ENCODE measurements at places on chromosomes 2 and 18.

GRCh38 chr2:130353291-130354138, 2.3 kb upstream of the PTPN18 start:
- no peak for DNase-seq

GRCh38 chr2:101698844-101699754, 1.6 kb downstream of the MAP4K4 start:
- no peak for DNase-seq

DNA sequence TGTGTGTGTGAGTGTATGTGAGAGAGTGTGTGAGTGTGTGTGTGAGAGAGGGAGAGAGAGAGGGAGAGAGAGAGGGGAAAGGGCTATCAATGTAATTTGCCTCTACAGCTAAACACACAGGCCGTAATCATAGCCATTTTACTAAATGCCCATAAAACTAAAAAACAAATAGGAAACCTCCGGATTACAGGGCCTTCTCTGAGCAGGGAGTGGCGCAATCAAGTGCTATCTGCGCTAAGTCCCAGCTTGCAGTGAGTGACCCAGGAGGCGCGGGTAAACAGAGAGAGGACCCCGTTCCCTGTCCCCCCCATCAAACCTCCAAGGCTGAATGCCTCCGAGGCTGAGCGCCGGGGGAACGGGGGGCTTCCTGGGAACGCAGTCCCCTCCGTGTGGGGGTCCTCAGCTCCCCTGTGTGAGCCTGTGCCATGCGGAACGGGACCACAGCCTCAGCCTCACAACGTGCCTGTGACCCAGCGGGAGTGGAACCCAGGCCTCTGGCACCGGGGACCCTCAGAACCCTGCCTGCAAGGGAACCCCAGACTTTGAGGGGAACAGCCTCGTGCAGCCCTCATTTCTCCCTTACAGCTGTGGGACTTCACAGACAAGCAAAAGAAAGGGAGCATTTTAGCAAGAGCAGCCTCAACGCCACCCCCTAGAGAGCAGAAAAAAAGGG, 54.7 kb upstream of the ID2 start:
- no peak for DNase-seq

GRCh38 chr2:7525746-7526145, 608.5 kb downstream of the RNF144A start:
- DNase-seq: no peak

- DNase-seq: no peak
Measured at GRCh38 chr2:132279930-132280615, 118.3 kb upstream of the ANKRD30BL start.

- DNase-seq: no peak
Measured at GRCh38 chr18:56977771-56978170, 169.1 kb upstream of the BOD1L2 start.

DNA sequence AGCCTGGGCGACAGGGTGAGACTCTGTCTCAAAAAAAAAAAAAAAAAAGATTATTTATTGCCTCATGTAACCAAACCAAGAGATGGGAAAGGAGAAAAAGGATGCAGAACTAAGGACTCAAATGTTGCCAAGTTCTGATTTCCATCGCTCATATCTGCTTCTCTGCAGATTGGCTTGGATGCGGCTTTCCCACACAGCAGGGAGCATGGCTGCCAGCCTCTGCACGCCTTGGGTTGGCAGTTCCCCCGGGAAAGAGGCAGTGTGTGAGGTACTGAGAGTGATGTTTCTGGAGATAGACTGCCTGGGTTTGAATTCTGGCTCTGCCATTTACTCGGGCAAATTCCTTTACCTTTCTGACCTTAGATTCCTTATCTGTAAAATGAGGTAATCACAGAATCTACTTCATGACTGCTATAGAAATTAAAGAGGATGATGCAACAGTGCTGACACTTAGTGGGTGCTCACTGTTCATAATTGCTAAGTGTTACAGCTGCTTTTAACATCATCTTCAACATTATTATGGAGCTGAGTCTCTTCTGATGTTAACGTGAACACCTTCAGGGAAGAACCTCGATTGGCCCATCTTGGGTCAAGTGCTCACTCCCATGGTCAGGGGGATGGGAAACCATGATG, 68.8 kb downstream of the ACAA2 start:
- no peak for DNase-seq

- DNase-seq: no peak
Measured at GRCh38 chr18:22541232-22541631, 123.5 kb upstream of the CTAGE1 start.

DNA sequence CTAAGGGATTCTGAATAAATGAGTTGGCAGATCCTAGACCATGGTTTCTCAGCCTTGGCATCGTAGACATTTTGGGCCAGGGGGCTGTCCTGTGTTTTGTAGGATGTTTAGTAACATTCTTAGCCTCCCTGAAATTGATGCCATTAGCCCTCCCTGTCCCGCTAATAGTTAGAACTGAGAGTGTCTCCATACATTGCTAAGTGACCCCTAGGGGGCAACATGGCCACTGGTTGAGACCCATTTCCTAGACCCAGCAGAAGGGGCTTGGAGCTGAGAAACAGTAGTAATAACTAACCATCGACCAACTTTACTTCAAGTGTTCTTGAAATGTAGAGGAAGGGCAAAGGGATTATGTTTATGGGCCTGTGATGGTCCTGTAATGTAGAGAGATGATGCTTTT, 40.8 kb downstream of the KCMF1 start:
- no peak for DNase-seq

DNA sequence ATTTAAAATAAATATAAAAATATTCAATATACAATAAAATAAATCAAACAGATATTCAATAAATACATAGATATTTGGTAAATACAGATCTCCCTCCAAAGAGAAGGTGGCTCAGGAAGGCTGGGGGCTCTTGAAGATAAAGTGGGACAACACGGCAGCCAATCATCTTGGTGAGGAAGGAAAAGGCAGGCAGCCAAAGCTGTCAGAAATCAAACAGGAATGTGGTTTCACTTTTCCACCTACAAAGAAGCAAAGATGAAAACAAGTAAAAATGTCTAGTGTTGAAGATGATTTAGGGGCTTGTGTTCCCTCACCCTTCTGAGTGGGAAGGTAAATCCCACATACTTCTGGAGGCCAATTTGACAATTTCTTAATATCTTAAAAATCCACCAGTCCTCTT, 85.7 kb downstream of the B3GNT2 start:
- no peak for DNase-seq

- no peak for DNase-seq
Measured at GRCh38 chr2:181058378-181059269, 78.2 kb downstream of the UBE2E3 start.

DNA sequence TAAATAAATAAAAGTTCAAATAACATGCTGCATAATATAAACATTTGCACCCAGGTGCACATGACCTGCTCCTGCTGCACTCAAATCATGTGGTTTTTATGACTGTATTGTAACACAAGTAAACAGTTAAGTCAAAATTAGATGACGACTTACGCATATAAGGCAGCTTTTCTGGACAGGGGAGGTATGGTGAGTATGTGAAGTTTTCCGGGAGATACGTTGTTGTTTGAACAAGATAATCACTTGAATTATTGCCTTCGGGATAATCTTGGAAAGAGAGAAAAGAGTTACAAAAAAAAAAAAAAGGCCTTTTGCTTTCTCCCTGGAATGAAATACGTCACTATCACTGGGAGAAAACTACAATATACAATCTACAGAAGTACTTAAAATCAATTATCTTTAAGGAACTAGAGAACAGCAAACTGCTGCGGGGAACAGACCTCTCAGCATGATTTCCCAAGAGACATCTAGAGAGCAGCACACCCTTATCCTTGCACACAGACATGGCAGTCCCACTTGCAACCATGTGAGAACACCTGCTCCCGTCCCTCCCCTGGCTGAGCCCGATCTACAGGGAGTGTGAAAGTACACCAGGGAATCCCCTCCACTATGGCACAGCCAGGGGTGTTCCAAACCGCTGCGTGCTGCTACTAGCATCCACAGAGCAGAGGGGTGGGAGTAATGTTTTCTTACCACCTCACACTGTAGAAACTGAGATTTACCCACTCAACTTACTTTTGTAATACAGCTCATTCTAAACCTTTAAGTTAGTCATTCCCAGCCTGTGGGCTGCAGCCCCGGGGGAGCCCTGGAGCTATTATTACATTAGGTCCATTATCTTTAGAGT, 26.3 kb downstream of the B4GALT6 start:
- DNase-seq: no peak

DNA sequence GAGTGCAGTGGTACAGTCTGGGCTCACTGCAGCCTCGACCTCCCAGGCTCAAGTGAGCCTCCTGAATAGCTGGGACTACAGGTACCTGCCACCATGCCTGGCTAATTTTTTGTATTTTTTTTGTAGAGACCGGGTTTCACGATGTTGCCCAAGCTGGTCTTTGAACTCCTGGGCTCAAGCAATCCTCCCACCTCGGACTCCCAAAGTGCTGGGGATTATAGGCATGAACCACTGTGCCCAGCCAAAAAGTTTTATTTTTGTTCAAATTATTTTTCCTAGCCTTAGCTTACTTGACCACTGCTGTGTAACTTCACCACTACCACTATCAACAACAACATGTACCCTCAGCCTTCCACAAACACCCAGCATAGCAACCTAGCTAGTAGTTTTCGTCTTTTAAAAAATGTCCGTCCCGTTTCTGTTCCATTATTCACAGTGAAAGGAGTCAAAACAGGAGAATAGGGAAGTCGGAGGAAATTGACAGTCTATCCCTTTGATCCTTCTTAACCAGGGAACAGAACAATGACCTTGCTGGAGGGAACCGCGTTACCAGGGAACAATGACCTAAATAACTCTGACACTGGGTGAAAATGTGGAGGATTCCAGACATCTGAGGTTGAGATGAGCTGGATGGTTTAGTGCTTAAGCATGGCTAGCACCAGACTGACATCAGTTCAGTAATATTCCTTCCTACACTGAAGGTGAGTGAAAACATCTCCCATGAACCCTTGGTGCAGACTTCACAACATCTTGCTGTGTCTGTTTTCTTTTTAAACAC, 69.2 kb upstream of the ARL4C start:
- no peak for DNase-seq

DNA sequence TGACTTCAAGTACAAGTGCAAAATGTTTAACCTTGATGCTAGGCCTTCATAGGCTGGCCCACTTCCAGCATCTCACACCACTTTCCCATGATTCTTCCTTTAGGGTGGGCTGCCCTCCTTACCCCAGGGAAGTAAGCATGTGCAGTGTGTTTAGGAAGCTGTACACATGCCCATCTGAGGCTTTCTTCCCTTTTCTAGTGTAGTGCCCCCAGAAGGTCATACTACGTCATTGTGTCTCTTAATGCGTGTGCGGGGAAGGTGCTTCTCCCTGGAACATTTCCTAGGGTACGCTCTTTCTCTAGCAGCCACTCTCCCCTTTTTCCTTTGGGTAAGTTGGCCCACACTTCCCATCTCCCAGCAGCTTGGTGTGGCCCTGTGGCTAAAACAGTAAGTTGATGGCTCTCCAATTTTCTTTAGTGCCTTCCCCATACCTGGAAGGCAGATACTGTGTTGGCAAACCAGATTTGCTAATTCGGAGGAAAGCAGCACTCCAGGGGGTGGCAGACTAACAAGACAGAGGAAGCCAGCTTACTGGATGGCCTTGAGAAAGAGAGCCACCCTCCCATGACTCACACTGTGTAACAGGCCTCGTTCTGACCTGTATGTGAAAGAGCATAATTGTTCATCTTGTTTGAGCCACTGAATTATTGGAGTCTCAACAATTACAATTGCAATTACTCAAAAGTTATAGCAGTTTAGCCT, 1.1 kb upstream of the SULT6B1 start:
- DNase-seq: no peak

GRCh38 chr2:222732489-222733178, 61.2 kb downstream of the MOGAT1 start:
- DNase-seq: no peak

DNA sequence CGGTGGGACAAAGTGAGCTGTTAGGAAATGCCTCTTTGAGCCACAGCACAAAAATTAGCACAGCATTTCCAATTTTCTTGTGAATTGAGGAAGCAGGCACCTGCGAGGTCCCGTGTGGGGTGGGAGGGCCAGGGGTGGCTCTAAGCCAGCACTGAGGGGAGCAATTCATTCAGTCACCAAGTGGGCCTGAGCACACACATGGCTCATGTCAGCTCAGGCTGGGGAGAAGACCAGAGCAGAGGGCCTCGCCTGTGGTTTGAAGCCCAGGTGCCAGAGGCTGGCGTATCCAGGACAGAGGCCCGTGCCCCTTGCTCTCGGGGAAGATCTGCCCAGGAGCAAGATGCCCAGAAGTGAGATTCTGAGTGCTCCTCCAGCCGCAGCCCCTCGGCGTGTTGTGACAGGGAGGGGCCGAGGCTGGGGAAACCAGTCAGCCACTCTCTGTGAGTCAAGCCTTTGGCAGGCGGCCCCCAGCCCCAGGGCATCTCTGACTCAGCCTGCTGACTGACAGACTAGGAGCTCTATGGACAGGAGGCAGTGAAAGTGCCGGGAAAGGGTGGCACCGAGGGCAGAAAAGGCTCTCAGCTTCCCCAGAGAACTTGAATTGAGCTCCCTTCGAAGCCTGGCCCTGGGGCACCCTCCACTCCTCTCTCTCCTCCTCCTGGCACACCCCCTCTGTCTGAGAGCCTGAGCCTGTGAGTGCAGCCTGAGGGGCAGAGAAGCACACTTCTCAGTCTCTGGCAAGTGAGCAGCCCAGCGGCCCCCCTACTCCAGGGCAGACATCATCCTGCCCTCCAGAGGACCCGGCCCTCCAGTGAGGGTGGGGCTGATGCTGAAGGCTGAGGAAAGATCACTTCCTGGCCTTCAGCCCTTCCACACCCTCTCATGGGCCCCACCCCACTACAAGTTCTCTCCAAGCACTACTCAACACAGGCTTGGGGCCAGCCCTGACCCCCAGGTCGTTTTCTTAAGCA, 32.3 kb downstream of the CYP26B1 start:
- no peak for DNase-seq

DNA sequence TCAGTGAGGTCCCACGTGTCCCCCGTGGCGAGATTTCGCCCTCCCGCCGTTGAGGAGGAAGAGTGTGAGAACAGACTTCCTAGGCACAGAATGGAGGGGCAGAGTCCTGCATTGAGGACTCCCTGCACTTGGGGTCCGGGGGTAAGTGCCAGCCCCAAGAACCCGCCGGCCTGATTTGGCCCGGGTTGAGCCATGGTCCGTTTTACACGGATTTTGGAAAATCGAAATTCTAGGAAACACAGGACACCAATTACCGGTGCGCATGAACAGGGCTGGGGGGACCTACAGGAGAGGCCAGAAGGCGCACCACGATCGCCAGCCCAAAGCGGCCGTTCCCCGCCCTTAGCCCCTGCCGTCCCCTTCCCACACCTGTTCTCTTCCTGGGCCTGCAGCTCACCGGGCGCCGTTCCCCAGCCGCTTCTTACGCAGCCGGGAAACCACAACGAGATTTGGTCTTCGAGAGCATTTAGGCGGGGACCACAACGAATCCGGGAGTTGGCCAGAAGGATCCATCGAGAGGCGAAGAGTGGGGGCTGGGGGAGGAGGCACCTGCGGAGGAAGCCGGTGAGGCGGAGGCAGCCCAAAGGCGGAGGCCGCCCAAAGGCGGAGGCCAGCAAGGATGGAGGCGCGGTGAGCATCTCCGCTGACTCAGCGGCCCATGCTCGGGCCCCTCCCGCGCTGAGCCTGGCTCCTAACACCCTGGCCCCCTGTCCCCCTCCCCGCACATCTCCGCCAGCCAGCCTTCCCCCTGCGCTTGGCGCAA, 464 bp upstream of the TLX2 start:
- DNase-seq: no peak

GRCh38 chr2:223669453-223670225, 67.5 kb upstream of the SCG2 start:
- no peak for DNase-seq

- peak; percentile 24 for DNase-seq
Measured at GRCh38 chr18:5294457-5295230, 882 bp downstream of the ZBTB14 start.

- DNase-seq: no peak
Measured at GRCh38 chr2:31187166-31187565, 30.1 kb downstream of the CAPN14 start.

GRCh38 chr2:45617496-45617895, 6.4 kb upstream of the SRBD1 start:
- DNase-seq: no peak

GRCh38 chr18:70966419-70966818, 677.6 kb downstream of the SOCS6 start:
- DNase-seq: no peak

Measured in stimulated activated CD8-positive, alpha-beta memory T cell treated with anti-CD3 and anti-CD28 coated beads, Interleukin-4, amount 100 ng/mL, for 4 hours (primary cell).